Cardiac ventricle fibroblast (primary cell): ENCODE measurements at places on chromosomes 16 and 17. TPM values are rescaled to one million over a fixed set of nuclear protein-coding genes. Genes with fewer than 3 reads are reported as not detected.

HDAC5 gene
- 29.0 and 53.2 TPM in 2 replicates for total RNA-seq

C16orf96 gene
- not detected in 2 replicates for total RNA-seq

ABCC11 gene
- total RNA-seq, result 2.6 TPM in 1 of 2 replicates, not detected in the other

NXN gene
- 8.7 and 10.3 TPM in 2 replicates for total RNA-seq

JPH3 gene
- not detected in 2 replicates for total RNA-seq

STH gene
- not detected in 2 replicates for total RNA-seq

PRAC2 gene
- not detected in 2 replicates for total RNA-seq

ABAT gene
- 6.7 and 8.3 TPM in 2 replicates for total RNA-seq

TSPOAP1 gene
- total RNA-seq, result 0.05 and 0.12 TPM in 2 replicates

RUNDC3A gene
- total RNA-seq, result 0.10 TPM in 1 of 2 replicates, not detected in the other

MT1G gene
- 13.4 TPM in 1 of 2 replicates, not detected in the other for total RNA-seq

TOP2A gene
- total RNA-seq, result 10.6 and 19.0 TPM in 2 replicates

CCT6B gene
- 0.69 and 1.5 TPM in 2 replicates for total RNA-seq

GRIN2C gene
- total RNA-seq, result under 0.01 TPM in 1 of 2 replicates, not detected in the other

CASKIN1 gene
- total RNA-seq, result 0.12 and 0.15 TPM in 2 replicates

C16orf82 gene
- total RNA-seq, result not detected in 2 replicates

ABCC12 gene
- total RNA-seq, result 0.10 and 0.12 TPM in 2 replicates

EPX gene
- total RNA-seq, result not detected in 2 replicates

PIPOX gene
- total RNA-seq, result 0.24 TPM in 1 of 2 replicates, not detected in the other

PRKAR1A gene
- 269 and 395 TPM in 2 replicates for total RNA-seq

ATAD5 gene
- 0.15 and 0.37 TPM in 2 replicates for total RNA-seq

CCDC182 gene
- total RNA-seq, result not detected in 2 replicates

MT1M gene
- total RNA-seq, result 0.24 TPM in 1 of 2 replicates, not detected in the other

MAPK8IP3 gene
- 13.9 and 16.6 TPM in 2 replicates for total RNA-seq

TMEM88 gene
- 1.5 TPM in 1 of 2 replicates, not detected in the other for total RNA-seq

ITGB3 gene
- 2.6 and 3.9 TPM in 2 replicates for total RNA-seq

ALDOC gene
- total RNA-seq, result 93.7 and 95.1 TPM in 2 replicates

RMI2 gene
- 1.4 and 1.7 TPM in 2 replicates for total RNA-seq

SF3B3 gene
- total RNA-seq, result 107 and 126 TPM in 2 replicates

TIMP2 gene
- total RNA-seq, result 392 and 404 TPM in 2 replicates

DNAI2 gene
- total RNA-seq, result not detected in 2 replicates

DOC2A gene
- not detected in 2 replicates for total RNA-seq

DRC3 gene
- 0.87 and 2.0 TPM in 2 replicates for total RNA-seq

CHST5 gene
- total RNA-seq, result 0.10 TPM in 1 of 2 replicates, not detected in the other

SLC12A3 gene
- not detected in 2 replicates for total RNA-seq

BEAN1 gene
- 0.64 and 1.00 TPM in 2 replicates for total RNA-seq

GLYR1 gene
- 30.7 and 39.1 TPM in 2 replicates for total RNA-seq

APOBR gene
- not detected in 2 replicates for total RNA-seq

ORC6 gene
- 0.87 and 2.6 TPM in 2 replicates for total RNA-seq

LHX1 gene
- not detected in 2 replicates for total RNA-seq

CCL16 gene
- not detected in 2 replicates for total RNA-seq

OMG gene
- 1.9 and 4.5 TPM in 2 replicates for total RNA-seq

TMC5 gene
- not detected in 2 replicates for total RNA-seq

CNGB1 gene
- not detected in 2 replicates for total RNA-seq
